Panc1 (cell line): ENCODE measurements at places on chromosomes 4 and X. TPM values are rescaled to one million over a fixed set of nuclear protein-coding genes. Genes with fewer than 3 reads are reported as not detected.

DNA sequence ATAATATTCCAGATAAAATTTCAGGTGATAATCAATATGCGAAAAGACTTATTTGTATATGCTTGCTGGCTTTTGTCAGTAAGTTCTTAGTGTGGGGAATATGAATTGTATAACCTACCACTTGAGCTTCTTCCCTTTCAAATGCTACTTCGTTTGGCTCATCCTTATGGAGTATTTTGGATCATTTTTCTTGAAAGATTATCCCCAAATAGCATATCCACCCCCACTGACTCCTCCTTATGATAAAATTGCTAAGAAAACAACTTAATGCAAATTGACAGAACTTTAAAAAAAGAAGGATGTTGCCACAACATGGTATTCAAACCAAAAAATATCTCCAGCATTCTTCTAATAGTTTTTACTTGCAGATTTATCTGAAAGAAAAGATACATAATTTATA lies 393.3 kb downstream of the PPP3CA start:
- no peak for DNase-seq

GRCh38 chr4:106985830-106986229 lies 50.3 kb downstream of the DKK2 start:
- DNase-seq, result no peak

DNA sequence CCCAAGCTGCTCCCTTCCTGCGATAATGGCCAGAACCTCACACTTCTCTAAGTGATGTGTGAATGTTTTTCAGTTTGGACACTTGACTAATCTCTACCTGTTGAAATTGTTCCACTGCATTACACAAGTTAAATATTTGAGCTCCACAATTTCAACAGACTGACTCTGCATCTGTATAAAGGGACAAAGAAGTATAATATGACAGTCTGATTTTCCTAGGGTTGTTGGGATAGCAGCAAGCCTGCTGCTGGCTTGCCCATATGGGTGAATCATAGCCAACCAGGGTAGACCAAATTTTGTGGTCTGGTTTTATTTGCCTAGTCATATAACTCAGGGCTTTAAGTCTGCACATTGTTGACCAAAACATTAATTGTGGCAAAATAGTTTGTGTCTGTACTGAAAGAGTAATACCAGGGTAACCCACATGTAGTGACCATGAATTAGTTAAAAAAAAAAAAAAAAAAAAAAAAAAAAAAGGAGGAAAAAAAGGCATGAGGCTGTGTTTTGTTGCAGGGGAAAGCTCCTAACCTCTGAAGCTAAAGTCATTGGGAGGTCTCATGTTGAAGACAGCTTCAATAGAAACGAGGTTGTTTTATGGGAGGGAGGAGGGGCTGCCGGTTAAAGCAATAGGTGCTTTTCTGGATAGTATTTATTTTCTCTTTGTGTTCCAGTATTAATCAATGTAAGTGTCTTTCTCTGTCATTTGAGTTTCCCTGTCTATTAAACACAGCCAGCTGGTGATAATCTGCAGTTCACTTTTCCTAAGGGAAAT lies 534.2 kb downstream of the RAB28 start:
- DNase-seq, result no peak

DNA sequence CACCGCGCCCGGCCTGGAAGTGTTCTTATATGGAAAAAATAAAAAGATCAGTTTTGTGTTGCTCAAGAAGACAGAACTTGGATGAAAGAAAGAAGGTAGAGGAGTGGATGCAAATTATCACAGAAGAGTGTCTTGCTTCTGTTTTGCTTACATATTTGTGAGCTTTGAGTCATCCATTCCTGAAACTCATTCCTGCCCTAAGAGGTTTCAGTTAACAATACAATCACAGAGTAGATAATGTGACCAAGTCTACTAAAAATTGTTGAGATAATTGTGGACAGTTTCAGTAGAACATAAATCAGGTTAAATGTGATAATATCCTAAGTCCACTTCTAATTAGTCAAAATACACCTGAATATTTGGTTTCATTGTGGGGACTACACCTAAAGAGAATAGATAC lies 26.4 kb upstream of the LRCH2 start:
- no peak for DNase-seq

- DNase-seq, result no peak
Measured at GRCh38 chr4:114688059-114688458, 89.5 kb downstream of the UGT8 start.

GRCh38 chr4:113103556-113103955 lies 54.1 kb downstream of the ANK2 start:
- no peak for DNase-seq

DNA sequence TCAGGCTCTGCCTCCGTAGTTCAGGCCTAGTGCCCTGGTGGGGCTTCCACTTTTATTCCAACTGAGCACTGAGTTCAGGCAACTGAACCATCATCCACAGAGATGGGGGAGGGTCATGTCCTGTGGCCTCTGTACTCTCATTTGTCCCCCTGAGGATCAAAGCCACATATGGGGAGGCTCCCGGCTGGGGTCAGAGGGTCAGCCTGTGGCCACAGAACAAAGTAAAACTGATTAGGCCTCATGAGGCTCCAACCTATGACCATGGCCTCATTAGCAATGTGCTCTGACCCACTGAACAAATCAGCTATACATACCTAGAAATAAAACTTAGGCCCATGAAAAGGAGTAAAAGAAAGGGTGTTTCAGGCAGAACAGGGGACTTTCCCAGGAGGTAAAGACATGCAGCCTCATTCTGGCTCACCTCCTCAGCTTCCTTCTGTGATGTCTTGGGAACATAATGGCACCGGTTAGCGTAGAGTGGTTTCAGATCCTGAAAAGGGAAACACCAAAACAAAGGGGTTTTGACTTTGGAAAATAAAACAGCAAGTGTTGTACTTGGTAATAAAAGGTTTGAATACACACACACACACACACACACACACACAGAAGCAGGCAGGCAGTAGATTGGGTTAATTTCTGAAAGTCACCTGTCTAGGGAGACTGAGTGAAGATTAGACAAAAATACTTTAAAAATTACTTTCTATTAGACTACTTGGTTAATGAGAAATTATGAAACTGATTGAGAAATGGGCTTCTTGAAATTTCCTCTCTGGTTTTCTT lies 24.3 kb downstream of the TMEM255A start:
- DNase-seq, result no peak

DNA sequence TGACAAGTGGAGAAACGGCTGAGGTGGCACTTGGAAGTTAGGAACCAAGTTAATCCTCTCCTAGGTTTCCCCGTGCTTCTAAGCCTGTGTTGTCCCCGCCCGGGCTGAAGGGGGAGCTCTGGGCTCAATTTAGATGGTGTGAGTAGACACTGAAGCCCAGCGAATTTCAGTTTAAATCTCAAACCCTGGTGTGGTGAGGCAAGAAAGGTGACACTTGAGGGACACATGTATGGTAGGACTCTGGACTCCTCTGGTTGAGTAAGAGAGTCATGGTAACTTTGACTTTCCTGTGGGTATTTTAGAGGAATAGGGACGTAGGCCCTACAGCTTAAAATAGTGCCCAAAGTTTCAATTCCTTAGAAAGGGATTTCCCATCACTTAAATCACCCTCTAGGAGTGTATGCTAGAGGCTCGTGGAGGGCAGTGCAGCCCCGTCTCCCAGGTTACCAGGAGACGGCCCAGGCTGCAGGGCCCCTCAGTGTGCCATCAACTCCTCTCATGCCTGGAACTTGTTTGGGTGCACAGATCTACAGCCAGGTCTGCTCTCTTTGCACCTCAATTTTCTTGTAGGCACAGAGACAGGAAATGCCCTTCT lies 24.0 kb downstream of the HAND2 start:
- DNase-seq, result no peak

DNA sequence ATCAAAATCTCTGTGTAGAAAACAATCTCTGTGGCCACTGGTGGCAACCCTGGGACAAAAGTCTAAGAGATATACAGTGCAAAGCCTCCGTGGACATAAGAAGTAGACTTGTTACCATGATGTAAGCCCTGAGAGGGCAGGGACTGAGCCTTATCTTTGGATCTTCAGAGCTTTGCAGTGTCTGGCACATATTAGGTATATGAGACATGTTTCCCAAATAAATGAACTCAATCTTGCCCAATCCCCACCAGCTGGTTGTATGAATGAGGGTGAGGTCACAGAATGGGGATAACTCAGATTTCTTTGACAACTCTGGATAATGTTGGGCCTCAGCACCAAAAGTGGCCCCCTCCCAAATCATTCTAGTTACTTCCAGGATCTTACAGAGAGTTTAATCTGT lies 511.4 kb upstream of the DIPK2B start:
- DNase-seq, result no peak

DNA sequence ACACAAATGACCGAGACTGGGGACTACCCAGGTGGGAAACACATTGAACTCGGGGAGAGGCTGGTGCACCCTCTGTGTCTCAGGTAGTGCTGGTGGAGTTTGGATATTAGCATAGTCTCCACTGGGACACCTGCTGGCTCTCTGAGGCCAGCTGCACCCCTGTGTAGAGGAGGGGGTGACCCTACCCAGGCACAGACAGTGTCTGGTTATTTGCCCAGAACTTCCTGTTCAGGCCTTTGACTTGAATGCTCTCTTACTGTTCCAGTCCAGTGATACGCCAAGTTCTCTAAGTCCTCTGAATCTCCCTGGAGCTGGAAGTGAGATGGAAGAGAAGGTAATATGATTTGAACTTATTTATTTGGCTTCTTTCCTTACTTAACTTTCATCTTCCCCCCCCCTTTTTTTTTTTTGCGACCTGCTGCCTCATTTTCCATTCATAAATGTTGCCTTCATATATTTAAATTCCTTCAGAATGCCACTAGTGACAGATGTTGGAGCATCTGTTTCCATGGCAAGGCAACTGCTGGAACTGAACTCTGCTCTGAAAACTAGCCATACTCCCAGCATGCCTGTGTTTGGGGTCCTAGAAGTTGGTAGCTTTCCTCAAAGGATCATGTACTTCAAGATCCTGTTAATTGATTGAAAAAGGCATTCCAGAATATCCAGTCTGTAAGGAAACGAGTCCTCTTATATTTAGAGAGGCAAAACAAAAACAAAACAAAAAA lies 76.7 kb downstream of the AASDH start:
- no peak for DNase-seq

DNA sequence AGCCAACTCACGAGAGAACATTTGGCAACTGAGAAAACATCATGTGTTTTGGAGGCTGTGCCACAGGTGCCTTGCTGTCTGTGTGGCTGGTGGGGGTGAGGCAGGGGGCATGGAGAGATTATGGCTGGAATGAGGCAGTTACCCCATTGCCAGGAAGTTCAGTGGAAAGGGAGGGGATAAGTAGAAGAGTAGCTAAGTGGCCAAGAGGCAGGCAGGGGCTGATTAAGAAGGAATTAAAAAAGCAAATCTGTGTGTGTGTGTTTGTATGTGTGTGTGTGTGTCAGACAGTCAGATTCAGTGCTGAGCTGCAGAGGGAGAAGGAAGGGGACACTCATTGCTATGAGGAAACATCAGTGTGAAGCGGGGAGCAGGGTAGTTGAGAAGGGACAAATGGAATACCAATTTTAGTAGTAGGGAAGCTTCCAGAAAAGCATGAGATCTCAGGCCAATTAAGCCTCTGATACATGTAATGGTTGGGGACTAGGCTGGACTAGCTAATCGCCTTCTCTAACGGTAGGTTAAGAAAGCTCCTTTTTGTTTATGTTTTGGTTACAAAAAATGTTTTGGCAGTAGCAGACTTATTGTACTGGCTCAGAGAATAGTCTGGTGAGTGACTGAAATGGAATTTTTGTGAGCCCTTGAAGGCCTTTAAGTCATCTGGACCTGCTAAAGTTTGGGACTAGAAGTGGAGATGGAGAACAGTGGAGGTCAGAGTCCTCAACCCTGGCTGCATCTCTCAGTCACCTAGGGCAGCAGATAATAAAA lies 18.5 kb downstream of the TMEM164 start:
- no peak for DNase-seq

DNA sequence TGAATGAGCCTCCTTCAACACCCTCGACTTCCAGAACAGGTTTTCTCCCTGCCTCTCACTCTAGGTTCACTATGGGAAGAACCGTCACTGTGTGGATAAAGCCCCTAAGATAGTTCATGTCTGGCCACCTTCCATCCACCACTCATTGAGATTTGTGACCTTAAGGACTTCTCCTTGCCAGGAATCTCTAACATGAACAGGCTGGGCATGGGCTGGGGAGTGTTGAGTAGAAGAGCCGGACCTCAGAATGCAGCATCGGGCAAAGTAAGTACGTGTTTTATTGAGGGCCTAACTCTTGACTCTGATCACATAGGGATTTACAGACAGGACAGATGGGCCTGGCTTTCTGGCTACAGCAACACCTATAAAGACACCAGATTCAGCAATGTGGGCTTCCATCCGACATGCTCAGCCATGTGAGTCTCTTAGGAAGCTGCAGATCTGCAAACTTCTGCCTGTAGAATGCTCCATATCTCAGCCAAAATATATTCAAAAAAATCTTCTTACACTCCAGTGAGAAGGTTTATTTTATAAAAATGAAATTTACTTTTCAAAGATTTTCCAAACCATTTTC lies 26.4 kb upstream of the TRIM60 start:
- DNase-seq, result no peak

- peak; percentile 45 for DNase-seq
Measured at GRCh38 chr4:74874753-74875367, 58.1 kb upstream of the PARM1 start.

GRCh38 chr4:77578145-77578544 lies 27.5 kb upstream of the CXCL13 start:
- no peak for DNase-seq

DNA sequence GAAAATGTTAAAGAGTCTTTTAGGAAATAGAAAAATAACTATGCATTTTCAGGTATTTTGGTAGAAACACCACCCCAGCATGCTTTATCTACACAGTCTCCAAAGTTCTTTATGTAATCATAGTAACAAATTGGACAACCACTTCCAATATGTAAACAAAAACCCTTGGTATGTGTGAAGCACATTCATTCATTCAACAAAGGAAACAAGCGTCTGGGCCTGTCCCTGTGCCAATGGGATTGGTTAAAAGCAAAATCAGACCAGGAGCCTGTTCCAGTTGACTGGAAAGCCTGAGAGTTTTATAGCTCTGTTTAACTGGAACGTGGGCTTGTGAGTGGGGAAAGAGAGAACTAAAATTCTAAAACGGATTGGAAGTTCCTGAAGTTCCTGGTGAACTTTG lies 41.3 kb upstream of the TENM3 start:
- no peak for DNase-seq

Gene PLAC1
- total RNA-seq, result 0.51 TPM

Gene USP27X
- 3.1 TPM for total RNA-seq

Gene ODAPH
- not detected for total RNA-seq

Gene PDCL2
- not detected for total RNA-seq

Gene EFHC2
- 0.28 TPM for total RNA-seq

Gene ADGRG2
- 2.0 TPM for total RNA-seq
